ENCODE measurements at places on chromosomes 2 and 18.

DNA sequence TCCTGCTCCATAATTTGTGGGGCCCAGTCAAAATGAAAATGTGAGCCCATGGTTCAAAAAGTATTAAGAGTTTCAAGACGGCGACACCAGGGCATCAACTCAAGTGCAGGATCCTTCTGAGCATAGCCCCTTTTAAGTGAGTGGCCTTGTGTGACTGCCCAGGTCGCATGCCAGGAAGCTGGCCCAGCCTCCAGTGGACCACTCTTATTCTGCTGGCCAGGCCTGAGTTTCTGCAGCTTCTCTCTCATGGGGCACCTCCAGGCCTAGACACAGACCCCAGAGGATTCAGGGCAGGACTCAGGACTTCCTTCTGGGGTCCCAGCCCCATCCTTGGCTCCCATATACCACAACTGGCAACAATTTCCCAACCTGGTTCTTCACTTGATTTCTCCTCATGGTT, 83.5 kb upstream of the HAAO start:
- DNase-seq = no peak

- no peak for DNase-seq
Observed at GRCh38 chr2:152696476-152696875, 20.8 kb downstream of the PRPF40A start.

- no peak for DNase-seq
Observed at GRCh38 chr2:12674644-12675328, 42.0 kb upstream of the TRIB2 start.

DNA sequence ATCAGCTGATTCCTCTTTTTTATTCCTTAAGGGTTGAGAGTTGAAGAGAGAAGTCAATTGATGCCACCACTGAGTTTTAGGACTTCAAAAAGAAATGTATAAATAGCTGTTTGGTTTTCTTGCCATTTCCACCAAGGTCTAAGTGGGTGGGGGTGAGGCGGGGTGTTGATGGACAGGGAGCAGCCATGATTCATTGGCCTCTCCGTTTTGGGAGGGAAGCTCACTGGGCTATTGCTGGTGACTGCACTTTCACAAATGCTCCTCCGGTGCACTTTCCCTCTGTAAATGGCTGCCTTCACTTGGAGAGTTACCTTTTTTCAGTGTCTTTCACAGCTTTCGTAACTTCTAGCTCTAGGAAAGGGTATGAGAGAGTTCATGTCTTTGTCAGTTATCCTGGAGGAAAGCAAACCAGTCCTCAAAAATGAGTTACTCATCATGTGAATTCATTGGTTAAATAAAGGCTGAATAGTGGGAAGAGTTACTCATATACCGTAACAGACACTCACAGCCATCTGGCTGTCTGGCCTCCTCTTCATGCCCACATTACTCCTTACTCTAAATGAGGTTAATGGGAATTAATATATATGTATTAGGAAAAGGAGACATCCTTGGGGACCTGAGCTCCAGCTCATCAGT, 17.4 kb upstream of the CTAGE1 start:
- DNase-seq = no peak

- DNase-seq = no peak
Observed at GRCh38 chr2:101380376-101380775, 6.9 kb downstream of the CREG2 start.

DNA sequence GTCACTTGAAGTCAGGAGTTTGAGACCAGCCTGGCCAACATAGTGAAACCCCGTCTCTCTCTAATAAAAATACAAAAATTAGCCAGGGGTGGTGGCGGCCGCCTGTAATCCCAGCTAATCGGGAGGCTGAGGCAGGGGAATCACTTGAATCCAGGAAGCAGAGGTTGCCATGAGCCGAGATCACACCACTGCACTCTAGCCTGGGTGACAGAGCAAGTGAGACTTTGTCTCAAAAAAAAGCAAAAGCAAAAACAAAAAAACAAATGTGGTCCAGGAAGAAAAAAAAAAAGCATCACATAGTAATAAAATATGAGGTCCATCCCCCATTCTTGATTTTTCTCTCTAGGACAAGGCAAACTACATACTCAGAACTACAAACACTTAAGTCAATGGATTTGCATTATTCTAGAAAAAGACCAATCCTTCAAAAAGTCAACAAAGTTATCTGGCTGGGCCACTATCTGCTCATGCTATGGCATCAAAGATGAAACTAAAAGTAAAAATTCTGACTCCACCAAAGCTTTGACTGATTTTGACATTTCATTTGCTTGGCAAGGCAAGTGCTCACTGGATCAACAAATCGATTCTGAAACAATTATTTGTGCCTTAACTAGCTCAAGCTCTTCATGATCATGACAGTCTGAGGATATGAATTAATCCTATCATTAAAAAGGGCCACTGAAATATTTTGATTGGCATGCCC, 28.4 kb downstream of the MEX3C start:
- DNase-seq = no peak

DNA sequence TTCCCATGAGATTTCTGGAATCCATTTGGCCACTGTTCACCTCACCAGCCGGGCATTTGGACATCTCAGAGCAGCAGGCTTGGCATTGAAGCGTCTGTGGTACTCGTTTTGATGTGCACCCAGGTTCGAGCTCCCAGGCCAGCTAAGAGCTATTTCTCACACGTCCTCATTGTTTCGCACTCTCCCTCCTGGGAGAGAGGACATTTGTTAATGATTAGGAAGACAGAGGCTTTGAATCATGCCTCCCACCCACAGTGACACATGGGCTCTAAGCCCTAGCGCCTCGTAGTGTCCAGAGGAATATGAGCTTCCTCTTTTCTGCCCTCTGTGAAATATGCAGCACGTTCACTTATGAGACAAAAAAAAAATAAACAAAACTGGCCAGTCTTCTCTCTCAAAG, 361.8 kb downstream of the RND3 start:
- no peak for DNase-seq

GRCh38 chr2:162092658-162093556, 18.9 kb upstream of the DPP4 start:
- no peak for DNase-seq

DNA sequence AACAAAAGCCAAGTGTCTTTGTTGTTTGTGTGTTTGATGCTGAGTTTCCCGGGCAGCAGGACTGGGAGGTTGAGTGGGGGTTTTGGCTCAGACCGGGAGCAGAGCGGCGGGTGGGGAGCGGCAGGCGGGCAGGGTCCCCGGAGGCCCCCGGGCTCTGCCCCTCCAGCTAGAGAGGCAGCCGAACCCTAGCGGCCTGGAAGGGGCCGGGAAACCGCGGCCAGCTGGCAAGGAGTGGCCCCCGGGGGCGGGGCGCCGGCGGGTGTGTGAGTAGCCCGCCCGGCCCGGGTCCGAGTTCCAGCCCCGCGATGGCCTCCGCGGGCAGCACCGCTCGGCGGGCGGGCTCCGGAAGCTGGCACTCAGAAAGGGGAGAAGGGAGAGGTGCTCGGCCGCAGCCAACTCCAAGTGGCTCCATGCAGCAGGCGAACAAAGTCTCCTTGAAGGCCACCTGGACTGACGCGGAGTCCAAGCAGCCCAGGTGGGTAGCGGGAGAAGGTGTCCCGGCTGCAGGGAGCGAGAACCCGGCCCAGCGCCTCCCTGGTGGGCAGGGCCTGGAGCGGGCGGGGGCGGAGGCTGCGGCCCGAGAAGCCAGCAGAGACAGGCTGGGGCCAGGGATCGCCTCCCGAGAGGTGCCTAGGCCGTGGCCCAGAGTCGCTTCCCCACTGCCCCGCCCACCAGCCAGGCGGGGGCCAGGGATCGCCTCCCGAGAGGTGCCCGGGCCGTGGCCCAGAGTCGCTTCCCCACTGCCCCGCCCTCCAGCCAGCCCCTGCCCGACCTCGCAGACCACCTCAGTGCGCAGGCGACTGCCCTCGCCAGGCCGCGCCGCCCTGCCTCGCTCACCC, at the start of gene ANKRD53:
ANKRD53 (plus strand) TSS at position 290 of the 839 bp plus-strand sequence; CDS start at position 306, 16 bp downstream.
- no peak for DNase-seq

GRCh38 chr2:73104933-73105332, 7.8 kb downstream of the RAB11FIP5 start:
- DNase-seq = no peak

DNA sequence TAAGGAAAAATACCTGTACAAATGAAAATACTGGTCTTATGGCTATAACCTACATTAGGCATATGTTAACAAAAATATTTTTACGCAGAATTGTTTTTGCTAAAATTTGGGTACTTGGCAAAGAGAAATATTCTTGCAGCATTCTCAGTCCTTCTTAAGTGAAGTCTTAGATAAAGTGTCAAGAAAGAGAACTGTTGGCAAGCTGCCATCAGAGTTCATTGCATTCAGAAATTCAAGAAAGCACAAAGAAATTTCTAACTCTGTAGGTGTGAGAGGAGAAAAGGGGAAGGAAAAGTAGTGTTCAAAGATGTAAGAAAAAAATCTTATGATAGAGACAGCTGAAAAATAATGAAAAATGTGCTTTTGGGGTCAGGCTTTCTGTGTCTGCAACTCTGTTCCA, 86.7 kb downstream of the IRS1 start:
- DNase-seq = no peak

GRCh38 chr18:63409301-63409700, 13.0 kb downstream of the VPS4B start:
- DNase-seq = no peak

GRCh38 chr18:34609986-34610648, 100.0 kb upstream of the DTNA start:
- no peak for DNase-seq

DNA sequence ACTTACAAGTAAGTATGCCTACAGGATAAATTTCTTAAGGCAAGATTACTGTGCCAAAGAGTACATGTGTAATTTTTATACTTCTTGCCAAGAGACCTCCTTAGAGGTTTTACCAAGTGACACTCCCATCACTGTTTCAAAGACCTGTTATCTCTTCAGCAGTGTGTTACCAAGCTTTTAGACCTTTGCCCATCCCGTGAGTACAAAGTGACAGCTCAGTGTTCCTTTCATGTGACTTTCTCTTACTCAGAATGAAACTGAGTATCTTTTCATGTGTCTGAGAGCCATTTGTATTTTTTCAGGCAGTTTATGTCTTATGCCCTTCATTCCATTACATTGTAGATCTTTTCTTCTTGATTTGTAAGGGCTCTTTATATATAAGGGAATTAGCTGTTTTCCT, 287.5 kb upstream of the SALL3 start:
- no peak for DNase-seq

- no peak for DNase-seq
Observed at GRCh38 chr2:134539981-134540380, 178.8 kb downstream of the TMEM163 start.

DNA sequence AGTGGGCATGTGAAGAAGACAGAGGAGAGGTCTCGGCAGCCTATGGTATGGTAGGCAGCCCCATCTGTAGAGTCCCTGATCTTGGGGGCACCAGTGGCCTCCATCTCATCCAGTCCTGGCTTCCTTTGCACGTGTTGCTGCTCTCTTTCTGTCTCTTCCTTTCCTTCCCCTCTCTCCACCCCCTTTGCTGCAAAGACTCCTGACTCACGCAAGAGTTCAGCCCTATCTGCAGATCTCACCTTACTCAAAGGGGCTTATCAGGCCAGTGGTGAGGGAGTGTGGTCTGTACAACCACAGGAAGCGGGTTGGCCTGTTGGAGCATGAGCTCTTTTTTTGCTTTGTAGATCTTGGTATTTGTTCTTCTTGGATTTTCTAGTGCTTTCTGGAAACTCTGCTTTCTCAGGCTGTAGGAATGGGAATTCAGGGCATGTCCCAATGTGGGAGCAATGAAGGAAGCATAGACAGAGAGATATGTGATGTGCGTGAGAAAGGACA, 14.6 kb upstream of the NT5DC4 start:
- DNase-seq = peak; percentile 76

DNA sequence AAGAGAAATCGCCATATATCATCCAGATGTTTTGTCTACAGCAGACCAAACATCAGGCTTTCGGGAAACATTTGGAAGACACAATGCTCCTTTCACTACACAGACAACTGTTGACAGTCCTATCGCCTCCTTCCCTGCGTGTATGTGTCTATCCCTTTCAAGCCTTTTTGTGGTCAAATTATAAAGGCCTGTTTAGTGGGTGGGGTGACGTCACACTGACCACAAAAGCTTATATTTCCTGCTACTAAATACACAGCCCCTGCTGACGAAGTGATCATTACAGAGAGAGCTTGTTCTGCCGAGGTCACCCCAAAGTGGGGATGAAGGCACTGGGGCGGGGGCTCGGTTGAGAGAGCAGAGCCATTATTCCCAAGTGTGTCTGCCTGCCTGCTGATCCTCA, 302.7 kb upstream of the TNP1 start:
- DNase-seq = peak; percentile 31

DNA sequence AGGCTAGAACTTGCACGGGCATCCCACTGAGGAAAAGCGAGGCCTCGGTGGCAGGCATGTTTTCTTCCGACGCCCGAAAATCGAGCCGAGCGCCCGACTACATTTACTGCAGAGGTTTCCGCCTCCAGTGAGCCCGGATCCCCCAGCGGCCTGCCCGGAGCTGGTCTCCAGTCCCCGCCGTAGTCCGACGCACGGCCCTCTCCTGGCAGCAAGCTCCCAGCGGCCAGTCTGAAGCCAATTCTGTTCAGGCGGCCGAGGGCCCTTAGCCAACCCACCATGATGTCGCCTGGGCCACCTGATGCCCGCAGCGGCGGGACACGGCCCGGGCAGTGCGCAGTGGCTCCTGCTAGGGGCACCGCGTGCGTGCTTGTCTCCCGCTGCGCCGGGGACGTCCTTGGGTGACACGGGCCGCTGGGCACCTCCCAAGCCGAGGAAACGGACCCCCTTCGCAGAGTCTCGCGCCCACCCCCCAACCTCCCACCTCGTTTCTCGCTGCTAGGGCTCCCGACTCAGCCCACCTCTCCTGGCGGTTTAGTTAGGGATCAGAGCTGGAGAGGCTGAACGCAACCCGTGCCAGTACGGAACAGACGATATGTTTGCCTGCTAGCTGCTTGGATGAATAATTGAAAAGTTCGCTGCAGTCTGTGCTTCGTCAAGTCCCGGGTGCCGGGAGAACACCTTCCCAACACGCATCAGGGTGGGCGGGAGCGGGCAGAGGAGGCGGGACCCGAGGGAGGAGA, 5.3 kb downstream of the ONECUT2 start:
- DNase-seq = no peak

GRCh38 chr18:53025247-53025646, 685.2 kb downstream of the DCC start:
- no peak for DNase-seq

- DNase-seq = no peak
Observed at GRCh38 chr2:145000376-145000775, 480.5 kb upstream of the ZEB2 start.

GRCh38 chr18:22800551-22800951, 132.6 kb upstream of the RBBP8 start:
- DNase-seq = no peak

- DNase-seq = no peak
Observed at GRCh38 chr2:159960414-159960813, 102.0 kb downstream of the PLA2R1 start.

DNA sequence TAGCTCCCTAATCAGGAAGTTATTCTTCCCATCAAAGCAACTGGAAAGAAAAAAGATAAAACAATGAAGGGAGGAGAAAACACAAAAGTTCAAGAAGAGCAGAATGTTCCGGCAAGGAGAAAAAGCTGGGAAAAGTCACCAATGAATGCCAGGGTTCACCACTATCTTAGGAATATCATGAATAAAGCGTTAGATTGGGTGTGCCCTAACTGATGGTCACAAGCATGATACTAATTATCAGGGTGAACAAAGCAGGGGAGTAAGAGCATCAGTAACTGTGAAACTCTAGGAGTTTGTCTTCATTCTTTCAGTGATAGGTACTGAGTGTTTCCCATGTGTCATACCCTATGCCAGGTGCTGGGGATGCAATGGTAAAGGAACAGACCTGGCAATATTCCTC, 115.5 kb downstream of the ABCA12 start:
- DNase-seq = no peak

All from activated T-cell treated with anti-CD3 and anti-CD28 coated beads, Interleukin-2, amount 50 U/mL, for 72 hours (primary cell).